Fibroblast of lung (primary cell): ENCODE measurements at places on chromosomes 6 and 20.
A peak's percentile ranks its signal among the peaks of the same experiment; 100 is the strongest.

DNA sequence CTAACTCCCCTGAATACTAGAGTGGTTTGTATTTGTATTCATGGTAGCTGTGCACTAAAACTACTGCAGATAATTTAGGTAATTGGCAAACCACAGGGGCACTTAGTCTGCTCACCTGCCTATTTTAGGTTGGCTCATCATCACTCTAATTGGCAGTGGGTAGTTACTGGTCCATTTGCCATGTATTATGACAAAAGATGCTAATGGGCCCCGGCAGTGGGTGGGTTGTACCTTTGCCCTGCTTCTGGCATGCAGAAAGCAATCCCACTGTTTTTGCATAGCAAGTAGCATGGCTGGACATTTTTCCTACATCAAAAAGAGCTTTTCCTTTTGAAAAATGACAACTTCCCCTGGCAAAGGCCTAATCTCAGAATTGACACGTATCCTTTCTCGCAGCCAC, 741.4 kb upstream of the MAP3K7 start:
- no peak for DNase-seq

GRCh38 chr20:31839782-31840487, 5.5 kb downstream of the FOXS1 start:
- DNase-seq = no peak

- DNase-seq = no peak
Measured at GRCh38 chr20:46964618-46965455, 70.2 kb downstream of the EYA2 start.

DNA sequence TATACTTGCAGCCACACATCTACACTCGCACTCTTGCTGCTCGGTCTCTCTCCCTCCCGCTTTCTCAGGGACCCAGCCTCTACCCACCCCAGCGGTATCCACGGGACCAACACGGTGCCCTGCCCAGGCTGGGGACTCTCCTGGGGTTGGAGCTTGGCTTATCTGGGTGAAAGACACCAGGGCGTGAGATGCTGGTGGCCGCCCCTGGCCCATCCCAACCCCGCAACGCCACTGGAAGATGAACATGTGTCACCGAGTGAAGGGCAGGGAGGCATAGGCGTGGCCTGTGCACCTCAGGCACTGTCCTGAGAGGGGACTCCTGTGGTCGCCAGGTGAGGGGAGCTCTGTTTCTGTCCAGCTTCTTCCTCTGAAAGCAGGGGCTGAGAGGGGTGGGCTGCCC, 47.4 kb downstream of the NINL start:
- no peak for DNase-seq

- DNase-seq = no peak
Measured at GRCh38 chr6:162478192-162478671, 249.3 kb downstream of the PRKN start.

- no peak for DNase-seq
Measured at GRCh38 chr6:153621070-153621469, 418.0 kb upstream of the OPRM1 start.

DNA sequence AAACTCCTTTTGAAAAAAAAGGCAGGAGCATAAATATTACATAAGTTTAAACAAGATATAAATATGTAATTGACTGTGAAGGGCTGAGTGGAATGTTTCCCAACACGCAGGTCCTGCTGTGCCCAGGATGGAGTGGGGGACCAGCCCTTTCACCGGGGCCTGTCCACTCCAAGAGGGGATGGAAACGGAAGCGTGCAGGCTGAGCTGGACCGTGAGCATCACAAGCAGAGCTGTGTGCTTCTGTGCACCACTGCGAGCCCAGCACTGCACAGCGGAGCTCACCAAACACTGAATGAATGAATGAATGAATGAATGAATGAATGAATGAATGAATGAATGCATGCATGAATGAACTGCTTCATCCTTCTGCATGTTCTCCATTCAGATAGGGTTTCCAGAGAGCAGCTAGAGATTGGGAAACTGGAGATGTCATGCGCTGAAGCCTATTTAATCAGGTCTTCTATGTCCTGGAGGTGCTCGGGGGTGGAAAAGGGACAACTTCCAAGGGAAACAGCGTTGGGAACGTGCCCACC, 157.7 kb downstream of the ANKRD60 start:
- DNase-seq = no peak

GRCh38 chr6:134415656-134416055, 97.7 kb upstream of the SGK1 start:
- no peak for DNase-seq

DNA sequence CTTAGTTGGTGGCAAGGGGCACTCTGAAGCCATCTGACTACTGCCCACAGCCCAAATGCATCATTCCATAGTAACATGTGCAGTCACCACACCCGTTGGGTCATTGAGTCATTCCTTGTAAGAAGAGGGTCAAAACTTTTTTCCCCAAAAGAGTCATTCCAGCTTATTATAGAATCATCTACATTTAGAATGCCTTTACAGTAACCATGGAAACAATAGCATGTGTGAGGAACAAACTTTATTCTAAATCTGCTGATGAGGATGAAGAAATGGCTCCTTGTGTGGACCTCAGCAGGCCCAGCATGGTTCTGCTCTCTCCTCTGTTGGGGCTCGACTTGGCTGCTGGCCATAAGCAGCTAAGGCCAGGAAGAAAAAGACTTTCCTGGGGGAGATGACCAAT, 111.2 kb upstream of the PTPRT start:
- no peak for DNase-seq

DNA sequence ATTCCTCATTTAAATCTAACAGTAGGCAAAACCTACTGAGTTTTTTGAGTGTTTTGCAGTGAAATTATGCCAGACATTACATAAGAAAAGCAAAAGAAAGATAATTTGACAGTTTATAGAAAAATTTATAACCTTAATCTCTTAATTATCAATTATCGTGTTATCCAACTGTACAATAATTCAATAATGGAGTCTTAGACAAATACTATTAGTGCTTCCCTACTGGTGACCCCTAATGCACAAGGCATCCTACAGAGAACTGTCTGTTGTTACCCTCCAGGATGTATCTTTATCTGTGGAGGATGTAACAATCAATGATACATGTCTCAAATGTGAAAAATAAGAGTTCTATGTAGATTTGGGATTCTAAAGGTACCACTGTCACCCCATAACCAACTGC, 1687.6 kb downstream of the GRIK2 start:
- no peak for DNase-seq

- DNase-seq = peak; percentile 24
Measured at GRCh38 chr6:157428427-157429202, 47.6 kb downstream of the ZDHHC14 start.

DNA sequence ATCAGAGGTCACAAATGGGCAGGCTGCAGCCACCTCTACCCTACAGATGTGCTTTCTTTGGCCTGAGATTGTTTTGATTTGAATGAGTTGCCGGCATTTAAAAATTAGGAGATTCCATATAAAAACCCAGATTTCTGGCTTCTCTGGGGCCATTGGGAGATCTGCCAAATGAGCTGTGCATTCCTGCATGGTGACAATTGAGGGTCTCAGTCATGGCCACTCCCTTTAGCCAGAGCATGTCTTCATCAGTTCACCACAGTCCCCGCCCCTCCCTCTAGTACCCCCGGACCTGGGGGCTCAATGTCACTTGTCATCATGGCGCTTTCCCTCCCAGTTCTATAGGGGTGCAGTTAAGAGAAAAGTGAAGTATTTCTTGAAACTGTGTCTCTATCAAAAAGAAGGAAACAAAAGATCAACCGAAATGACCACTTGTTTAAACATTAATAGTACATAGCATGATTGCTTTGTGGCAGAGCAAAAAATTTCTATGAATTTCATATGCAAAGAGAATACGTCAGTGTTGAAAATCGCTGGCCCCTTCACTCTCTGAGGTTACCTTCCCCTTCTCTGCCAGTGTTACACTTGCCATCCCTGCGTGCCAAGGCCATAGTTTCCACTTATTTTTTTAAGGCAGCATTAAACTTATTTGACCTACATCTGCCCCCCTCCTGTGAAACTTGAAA, 21.1 kb downstream of the EYA2 start:
- no peak for DNase-seq

- DNase-seq = peak; percentile 99
Measured at GRCh38 chr6:161257793-161258457, 15.9 kb downstream of the AGPAT4 start.

DNA sequence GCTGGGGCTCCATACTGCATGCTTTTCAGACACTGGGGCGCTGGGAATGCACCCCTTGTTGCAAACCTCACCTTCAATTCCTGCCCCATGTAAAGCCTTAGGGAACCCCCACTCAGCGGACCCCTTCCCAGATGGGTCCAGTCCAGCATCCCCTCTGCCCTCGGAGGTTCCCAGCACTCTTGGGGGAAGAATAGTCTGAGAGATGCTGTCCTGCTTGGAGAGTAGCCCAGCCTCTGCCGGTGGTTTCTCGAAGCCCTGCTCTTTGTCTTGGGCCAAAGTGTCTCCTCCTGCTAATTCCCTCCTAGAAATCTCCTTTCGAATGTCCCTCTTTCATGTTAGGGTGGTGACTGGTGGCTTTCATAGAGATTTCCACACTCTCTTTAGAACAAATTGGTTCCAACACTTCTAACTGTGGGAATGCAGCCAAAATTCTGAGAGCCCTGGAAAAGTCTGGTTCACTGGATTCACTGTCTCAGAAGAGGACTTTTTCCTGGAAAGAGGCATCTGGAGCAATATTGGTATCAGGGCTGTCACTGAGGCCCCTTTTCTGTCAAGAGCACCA, 24.9 kb upstream of the SULF2 start:
- no peak for DNase-seq

- DNase-seq = peak; percentile 56
Measured at GRCh38 chr6:148364056-148364824, 21.6 kb downstream of the SASH1 start.

GRCh38 chr6:156782691-156783320, 5.6 kb downstream of the ARID1B start:
- no peak for DNase-seq

DNA sequence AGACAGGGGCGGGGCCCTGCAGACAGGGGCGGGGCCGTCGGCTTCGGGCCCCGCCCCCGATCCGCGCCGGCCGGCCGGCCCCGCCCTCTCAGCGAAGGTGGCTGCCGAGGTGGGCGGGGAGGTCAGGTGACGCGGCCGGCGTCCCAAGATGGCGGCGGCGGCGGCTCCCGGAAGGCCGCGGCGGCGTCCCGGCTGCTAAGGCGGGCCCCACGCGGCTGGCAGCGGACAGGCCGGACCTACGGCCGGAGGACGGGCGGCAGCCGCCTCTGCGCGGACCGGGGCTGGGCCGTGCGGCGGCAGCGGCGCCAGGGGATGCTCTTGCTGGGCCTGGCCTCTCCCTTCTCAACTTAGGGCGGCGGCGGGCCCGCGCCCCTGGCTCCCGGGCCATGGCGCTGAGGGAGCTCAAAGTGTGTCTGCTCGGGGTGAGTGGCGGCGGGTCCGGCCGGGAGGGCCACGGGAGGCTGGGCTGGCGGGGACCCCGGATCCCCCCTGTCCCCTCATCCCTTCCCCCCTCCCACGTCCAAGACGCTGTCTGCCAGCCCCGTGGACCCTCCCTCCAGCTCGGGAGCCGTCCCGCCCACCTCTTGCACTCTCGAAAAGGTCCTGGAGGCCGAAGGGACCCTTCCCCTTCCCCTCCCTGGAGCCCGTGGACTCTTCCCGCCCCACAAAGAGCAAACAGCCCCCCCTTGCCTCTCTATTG, at the start of gene RAB22A:
RAB22A (plus strand) TSS at position 125 of the 700 bp plus-strand sequence; CDS start at position 387, 262 bp downstream.
- peak; percentile 67 for DNase-seq

DNA sequence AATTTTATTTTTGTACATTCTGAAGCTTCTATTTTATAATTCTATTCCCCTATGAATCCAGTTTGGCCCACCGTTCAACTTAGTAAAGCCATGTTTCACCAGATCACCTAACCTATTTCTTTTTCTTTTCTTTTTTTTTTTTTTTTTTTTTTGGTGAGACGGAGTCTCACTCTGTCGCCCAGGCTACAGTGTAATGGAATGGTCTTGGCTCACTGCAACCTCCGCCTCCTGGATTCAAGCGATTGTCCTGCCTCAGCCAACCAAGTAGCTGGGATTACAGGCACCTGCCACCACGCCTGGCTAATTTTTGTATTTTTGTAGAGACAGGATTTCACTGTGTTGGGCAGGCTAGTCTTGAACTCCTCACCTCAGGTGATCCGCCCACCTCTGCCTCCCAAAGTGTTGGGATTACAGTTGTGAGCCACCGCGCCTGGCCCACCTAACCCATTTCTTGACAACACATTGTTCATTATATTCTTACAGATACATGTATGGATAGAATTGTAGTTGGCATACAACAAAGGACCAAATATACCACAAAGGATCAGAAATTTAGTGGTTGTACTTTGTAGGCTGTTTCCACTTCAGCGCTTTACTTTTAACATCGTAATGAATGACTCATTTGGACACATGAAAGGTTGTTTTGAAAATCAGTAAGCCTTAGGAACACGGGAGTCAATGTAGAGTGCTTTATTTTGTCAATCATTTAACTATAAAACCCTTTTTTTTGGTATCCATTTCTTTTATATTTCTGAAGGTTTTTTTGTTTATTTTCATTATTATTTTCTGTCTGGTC, 63.2 kb downstream of the GJA1 start:
- DNase-seq = peak; percentile 66

DNA sequence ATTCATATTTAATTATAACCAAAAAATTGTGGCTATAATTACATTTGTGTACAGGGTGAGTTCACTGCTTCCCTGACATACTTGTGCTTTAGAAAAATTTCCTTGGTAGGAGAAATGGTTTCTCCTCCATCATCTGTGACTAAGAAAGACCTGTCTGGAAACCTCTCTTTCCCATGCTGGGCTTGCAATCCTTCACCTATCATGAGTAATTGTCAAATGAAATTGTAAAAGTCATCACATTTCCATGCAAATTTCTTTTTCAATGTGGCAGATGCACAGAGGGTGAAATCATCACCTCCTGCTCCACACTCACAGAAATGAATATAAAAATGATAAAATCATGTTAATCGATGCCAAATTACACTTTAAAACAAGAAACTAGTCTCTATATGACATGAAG, 1.5 kb upstream of the SIRPB1 start:
- no peak for DNase-seq

DNA sequence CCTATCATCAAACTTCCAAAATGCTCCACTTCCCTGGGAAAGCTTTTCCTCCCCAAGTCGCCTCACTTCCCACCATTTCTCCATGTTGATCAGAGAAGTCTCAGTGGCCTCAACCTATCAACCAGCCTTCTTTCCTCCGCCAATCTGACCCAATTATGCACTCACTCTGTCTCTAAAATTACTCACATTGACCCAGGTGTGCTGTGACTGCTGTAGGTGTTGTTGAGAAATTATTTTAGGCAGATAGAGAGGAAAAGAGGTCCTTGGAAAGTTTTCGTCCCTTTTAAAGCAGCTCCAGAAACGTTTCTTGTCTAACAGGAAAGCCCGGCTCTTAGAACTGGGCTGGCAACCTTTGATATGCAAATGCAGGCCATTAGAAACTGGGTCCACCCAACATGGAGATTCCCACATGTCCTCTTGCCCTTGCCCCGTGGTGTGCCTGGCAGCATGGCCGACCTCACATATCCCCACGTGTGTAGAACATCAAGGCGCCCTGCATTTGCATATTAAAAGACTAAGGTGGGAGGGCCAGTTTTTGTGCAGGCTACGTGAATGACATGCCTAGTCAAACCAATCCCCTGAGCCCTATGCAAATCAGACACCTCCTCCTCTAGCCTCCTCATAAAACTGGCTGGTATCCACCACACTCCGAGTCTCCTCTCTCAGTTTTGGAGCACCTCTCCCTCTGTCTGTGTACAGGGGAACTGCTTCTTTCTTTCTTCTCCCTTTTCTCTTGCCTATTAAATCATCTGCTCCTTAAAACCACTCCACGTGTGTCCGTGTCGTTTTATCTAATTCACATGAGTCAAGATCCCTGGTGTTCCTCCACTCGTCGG, 12.9 kb downstream of the IPCEF1 start:
- DNase-seq = peak; percentile 28
